ENCODE measurements at places on chromosomes 13 and 19.

DNA sequence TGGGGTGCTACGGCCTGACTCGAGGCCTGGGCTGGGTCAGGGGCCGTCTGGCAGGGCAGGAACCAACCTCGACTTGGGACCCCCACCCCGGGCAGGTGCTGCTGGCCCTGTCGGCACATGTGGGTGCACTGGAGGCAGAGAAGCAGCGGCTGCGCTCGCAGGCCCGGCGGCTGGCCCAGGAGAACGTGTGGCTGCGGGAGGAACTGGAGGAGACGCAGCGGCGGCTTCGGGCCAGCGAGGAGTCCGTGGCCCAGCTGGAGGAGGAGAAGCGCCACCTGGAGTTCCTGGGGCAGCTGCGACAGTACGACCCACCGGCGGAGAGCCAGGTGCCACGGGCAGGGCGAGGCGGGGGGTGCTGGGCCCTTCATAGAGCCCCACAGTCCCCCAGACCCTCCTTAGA lies 5.9 kb downstream of the KLC3 start:
- no peak for DNase-seq

DNA sequence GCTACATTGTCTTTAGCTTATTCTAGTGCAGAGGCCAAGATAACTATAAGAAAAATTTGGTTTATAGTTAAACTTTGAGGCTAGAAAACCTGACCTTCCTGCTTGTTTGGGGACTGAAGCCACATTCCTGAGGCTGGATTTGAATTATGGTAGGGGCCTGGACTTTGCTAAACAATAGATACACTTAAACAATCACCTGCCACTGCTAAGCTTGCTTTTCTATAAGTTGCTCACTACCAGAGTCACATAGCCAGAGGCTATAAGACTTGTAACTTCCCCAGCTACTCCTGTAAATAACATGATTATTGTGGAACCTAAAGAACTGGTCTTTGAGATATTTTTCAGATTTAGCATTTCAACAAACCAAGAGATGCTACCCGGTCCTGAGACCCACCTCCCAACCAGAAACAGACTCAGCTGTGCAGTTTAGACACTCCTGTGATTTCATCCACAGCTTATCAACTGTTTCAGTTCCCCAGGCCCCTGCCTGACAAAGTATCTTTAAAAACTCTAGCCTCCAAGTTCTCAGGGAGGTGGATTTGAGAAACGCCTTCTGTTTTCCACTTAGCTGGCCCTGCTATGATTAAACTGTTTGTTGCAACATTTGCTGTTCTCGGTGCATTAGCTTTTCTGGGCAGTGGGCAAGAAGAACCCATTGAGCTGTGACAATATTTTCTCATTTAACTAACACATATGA lies 77.7 kb downstream of the MIPEP start:
- no peak for DNase-seq

DNA sequence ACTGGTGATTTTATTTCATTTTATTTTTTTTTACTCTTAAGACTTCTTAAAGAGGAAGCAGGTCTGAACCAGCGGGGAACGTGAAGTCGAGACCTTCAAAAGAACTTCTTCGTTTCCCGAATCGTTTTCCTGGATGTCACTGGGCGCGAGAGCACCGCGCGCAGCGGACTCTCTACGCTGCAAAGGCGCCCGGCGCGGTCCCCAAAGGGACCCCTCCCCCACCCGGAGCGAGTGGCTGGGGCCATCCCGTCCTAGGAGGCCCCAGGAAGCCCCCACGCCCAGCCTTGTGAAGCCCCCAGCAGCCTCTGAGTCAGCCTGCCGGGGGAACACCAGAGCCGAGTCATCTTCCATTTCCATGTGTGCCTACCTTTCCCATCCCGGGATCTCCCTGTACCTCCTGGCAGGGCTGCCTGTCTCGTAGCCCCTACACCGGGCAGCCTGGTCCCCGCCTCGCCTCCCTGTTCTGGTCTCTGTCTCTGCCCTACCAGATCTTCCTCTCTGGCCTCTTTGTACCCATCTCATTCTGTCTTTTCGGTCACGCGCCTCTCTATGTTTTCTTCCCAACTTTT lies 608 bp downstream of the CD70 start:
- DNase-seq: no peak

DNA sequence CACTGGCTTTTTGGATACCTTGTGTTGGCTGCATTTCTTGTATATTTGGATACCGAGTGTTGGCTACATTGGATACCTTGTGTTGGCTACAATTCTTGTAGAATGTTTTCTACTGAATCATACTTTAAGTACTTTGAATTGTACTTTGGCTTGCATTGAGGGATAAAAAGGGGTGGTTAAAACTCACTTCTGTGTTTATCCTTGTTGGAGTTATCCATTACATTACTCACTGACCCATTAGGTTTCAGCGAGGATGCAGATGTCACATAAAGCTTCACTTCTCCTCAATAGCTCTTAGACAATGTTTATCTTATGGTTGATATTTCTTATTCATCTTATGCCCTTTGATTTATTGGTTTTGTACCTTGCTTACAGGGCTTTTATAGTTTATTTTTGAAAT lies 43.1 kb downstream of the PDS5B start:
- DNase-seq: no peak

DNA sequence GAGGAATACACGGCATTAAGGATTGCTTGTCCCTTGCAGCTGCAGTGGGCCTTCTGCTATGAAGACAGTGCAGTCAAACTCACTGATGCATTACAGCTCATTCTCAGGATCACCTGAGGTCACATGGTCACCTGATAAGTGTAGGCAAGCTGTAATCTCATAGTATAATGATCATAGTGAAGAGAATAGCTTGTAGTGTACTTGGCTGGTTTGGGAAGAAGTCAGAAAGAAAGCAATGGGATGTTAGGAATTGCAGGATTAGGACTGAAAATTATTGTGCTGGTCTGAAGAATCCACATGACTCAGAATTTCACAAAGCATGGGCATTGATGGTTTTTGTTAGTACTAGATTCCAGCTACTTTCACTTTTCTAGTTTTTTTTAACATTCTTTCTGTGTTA lies 76.7 kb downstream of the MBNL2 start:
- DNase-seq: no peak

DNA sequence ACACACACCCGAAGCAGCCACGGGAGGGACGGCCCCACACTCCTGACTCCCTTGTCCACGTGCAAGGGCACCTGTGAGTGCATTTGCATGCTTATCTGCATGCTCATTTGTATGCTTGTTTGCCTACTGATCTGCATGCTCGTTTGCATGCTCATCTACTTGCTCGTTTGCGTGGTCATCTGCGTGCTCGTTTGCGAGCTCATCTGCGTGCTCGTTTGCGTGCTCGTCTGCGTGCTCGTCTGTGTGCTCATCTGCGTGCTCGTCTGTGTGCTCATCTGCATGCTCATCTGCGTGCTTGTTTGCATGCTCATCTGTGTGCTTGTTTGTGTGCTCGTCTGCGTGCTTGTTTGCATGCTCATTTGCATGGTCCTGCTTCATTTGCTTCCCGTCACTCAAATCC lies 23.8 kb downstream of the SHC2 start:
- no peak for DNase-seq

DNA sequence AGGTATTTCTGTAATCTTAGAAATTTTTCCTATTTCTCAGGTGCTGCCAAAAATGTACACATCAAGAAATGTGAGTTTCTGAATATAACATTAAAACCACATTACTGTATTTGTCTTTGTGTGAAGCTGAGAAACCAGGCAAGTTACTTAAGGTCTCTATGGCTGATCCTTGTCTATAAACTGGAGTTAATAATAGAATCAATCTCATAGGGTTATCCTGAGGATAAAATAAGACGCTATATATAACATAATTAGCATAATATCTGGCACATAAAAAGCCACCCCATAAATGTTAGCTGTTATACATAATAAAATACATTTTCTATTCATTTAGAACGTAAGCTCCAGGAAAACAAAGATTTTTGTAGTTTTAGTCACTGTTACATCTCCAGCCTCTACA lies 6.1 kb downstream of the RNF6 start:
- no peak for DNase-seq

GRCh38 chr19:35830986-35831385 lies 18.3 kb upstream of the PRODH2 start:
- no peak for DNase-seq

GRCh38 chr19:58274771-58275201 lies 4.0 kb upstream of the ZNF8 start:
- no peak for DNase-seq

- no peak for DNase-seq
Observed at GRCh38 chr13:109043636-109044035, 414.2 kb downstream of the MYO16 start.

GRCh38 chr19:1057176-1057855 lies 9.7 kb upstream of the ARHGAP45 start:
- DNase-seq: peak; percentile 2

GRCh38 chr19:16337809-16338469 lies 13.3 kb downstream of the KLF2 start:
- no peak for DNase-seq

DNA sequence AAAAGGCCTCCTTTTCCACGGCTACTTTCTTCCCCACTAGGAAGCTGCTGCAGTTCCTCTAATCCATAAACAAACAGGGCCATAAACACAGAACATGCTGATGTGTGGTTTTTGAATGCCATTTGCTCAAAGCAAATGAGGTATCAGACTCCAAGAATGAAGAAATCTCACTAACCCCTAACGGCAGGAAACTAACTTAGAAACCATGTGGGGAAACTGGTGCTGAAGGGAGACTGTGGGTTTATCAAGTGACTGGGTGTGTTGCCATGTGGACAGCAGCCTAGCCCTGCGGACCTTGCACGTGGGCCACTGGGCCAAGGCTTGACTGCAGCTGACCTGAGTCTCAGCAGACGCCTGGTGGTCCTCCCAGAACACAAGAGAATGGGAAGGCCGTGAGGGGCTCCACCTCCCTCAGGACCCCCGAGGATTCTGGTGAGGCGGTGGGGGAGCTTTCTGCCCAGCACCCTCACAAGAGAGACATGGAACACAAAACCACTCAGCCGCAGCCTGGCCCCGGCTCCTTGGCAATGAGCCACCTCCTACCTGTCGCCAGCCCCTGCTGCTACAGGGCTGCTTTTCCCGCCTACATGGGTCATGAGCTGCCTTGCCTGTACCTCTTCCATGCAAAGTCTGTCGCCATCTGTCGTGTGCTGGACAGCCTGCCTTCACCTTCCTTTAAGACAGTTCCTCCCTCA lies 10.6 kb downstream of the SLC15A1 start:
- DNase-seq: no peak

All from GF-D8 (cell line).